ENCODE measurements at places on chromosomes 6 and 20. TPM values are rescaled to one million over a fixed set of nuclear protein-coding genes. Genes with fewer than 3 reads are reported as not detected.

DNA sequence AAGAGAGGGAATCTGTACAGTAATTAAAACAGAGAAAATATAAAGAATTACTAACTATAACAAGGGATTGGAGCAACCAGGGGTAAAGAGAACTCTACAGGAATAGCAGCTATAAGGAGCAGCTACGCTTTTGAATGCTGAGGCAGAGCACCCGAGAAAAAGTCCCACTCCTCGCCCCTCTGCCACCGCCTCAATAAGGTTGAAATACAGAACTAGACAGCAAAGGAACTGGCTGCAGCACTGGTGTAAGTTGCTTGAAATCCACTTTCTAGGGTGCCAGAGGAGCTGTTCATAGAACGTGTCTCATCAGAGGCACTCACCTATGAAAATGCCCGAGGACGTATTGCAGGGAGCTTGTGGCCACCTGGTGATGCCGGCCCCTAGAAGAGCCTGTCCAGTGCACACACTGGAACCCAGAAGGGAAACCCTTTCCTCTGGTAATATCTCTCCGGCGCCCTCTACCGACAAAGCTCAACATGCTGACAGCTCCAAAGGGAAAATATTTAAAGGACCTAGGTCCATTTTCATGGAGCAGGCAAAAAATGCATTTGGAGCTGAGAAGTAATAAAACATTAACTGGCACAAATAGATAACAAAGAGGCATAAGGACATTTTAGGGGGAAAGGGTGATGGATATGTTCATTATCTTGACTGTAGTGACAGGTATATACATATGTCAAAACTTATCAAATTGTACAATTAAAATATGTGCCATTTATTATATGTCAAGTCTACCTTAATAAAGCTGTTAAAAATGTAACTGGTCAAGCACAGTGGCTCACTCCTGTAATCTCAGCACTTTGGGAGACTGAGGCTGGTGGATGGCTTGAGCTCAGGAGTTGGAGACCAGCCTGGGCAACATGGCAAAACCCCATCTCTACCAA lies 137.4 kb upstream of the HDAC2 start:
- no peaks in the 10 kb centered on the region for H3K27me3 ChIP-seq
- no peaks in the 10 kb centered on the region for H3K36me3 ChIP-seq
- H3K4me1 ChIP-seq: no peaks in the 10 kb centered on the region
- H3K27ac ChIP-seq: no peak overlapping the region

DNA sequence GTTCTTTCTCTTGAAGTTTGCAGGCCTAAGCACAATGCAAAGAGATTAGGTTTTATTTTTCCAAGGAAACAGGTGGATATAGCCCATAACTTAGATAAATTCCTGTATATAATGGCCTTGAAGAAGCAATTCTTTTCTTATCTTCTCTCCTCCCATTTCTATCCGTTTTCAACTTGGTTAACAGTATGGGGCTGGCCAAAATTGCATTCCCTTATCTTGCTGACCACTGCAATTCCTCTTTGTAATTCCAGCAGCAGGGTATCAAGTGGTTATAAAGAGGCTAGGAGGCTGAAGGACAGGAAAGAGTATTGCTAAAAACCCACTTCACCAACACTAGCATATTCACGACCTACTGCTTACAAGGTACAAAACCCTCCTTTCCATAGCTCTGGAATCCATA lies 643.5 kb upstream of the ID4 start:
- no peaks in the 10 kb centered on the region for H3K27me3 ChIP-seq
- no peak overlapping the region for H3K27ac ChIP-seq
- DNase-seq: no peak
- no peaks in the 10 kb centered on the region for H3K4me1 ChIP-seq
- H3K36me3 ChIP-seq: no peaks in the 10 kb centered on the region

DNA sequence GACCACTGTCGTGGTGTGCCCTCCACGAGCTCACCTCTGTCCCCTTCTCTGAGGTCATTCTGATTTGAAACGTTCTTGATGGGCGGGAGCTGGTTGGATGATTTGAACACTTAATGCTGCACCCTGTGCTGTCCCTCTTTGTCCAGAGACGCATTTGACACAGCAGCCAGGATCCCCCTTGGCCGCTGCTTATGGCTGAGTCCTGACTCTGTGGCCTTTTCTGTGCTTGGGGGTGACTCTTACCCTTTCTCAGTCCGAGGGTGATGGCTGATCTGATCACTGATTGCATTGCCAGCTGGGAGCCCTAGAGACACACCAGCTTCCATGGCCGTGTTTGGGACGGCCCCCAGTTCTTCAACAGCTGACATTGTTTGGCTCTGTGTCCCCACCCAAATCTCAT lies 43.5 kb upstream of the FRMD1 start:
- H3K4me3 ChIP-seq: no peak overlapping the region
- no peaks in the 10 kb centered on the region for H3K4me1 ChIP-seq
- no peak for DNase-seq
- no peaks in the 10 kb centered on the region for H3K36me3 ChIP-seq

The ZNF451 gene
- 45.5 TPM for total RNA-seq

The FKBP1A gene
- 193 TPM for total RNA-seq

- no peaks in the 10 kb centered on the region for H3K36me3 ChIP-seq
- peaks cover 88% of the 10 kb centered on the region for H3K4me1 ChIP-seq
- no peak for DNase-seq
- H3K27ac ChIP-seq: peak overlapping the region; percentile 72
- no peak overlapping the region for H3K4me3 ChIP-seq
These were observed 10.5 kb downstream of the NT5E start for GRCh38 chr6:85460154-85460920.

The RRP36 gene
- total RNA-seq: 63.2 TPM

GRCh38 chr20:51700809-51701285 lies 67.3 kb downstream of the ATP9A start:
- H3K27ac ChIP-seq: no peak overlapping the region
- no peaks in the 10 kb centered on the region for H3K36me3 ChIP-seq
- peaks cover 22% of the 10 kb centered on the region for H3K4me1 ChIP-seq
- no peak overlapping the region for H3K4me3 ChIP-seq
- no peaks in the 10 kb centered on the region for H3K27me3 ChIP-seq
- no peak for DNase-seq

DNA sequence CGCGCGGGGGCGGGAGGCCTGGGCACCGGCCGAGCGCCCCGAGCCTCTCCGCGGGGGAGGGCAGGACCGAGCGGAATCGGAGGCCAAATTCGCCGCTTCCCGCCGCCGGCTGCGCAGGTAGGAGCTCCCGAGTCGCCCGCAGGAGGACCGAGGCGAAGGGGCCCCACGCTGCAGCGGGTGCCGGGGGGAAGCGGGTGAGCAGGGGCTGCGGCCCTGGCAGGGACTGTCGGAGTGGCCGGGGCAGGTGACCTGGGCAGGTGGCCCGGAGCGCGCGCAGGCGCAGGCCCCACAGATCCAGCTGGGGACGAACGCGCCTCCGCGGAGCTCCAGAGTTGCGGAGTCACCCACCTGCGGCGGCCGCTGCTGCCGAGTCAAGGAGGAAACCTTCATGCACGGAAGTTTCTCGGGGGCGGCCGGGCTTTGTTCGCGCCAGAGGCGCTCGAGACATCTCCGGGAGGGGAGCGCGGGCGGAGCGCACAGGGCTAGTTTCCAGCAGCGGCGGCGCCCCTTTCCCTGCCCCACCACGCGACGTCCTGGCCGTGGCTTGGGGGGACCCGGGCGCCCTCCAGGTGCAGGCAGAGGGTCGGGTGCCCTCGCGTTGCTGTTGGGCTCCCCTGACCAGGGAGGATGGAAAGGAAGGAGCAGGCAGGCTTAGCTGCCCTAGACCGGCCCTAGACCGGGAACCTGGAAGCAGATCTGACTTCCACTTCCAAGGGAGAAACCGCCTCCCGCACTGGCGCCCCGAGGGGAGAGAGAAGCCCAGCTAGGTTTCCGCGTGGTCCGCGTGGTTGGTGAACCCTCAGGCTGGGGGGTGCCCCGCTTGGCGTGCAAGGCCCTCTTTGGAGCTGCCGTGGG lies 590 bp downstream of the SLCO4A1 start:
- H3K4me3 ChIP-seq: no peak overlapping the region
- peaks cover 44% of the 10 kb centered on the region for H3K27me3 ChIP-seq
- H3K27ac ChIP-seq: no peak overlapping the region
- no peaks in the 10 kb centered on the region for H3K4me1 ChIP-seq
- no peak for DNase-seq
- H3K36me3 ChIP-seq: no peaks in the 10 kb centered on the region

DNA sequence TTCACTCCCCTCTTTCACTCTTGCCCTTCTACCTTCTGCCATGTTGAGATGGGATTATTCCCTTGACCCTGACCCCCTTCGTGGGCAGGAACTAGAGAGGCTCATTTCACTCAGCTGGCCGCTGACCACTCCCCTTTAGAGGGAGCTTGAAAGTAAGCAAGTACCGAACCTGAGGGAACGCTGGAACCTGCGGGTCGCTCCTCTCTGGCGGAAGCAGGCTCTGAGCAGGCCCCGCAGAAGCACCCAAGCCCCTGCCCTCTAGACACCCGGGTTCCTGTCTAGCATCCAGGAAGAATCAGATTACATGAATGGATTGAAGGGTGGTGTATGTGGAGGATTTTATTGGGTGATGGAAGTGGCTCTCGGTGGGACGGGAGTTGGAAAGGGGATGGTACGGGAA lies 11.9 kb upstream of the MYCT1 start:
- no peaks in the 10 kb centered on the region for H3K36me3 ChIP-seq
- no peak overlapping the region for H3K27ac ChIP-seq
- no peaks in the 10 kb centered on the region for H3K4me1 ChIP-seq
- peaks cover 16% of the 10 kb centered on the region for H3K27me3 ChIP-seq

The LST1 gene
- not detected for total RNA-seq

DNA sequence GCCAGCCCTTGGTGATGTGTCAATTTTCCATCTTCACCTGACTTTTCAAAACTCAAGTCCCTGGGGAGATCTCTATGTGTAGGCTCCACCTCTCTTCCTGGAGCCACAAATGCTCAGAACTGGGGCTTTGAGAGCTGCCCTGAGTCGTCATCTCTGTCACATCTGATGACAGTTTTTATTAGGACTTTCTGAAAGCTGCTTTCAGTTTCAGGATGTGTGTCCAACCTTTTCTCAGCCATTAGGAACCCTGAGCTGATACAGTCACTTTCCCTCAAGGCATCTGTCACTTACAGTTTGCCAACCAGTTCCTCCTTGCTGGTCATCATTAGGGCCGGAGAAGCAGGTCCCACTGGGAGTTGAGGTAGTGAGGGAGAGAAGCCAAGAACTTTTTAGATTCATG lies 365.9 kb upstream of the CHD6 start:
- H3K36me3 ChIP-seq: no peaks in the 10 kb centered on the region
- H3K27ac ChIP-seq: no peak overlapping the region
- no peaks in the 10 kb centered on the region for H3K27me3 ChIP-seq
- no peak for DNase-seq

GRCh38 chr6:10323018-10323417 lies 91.9 kb downstream of the TFAP2A start:
- no peak overlapping the region for H3K4me3 ChIP-seq
- no peaks in the 10 kb centered on the region for H3K27me3 ChIP-seq
- H3K27ac ChIP-seq: no peak overlapping the region

- no peaks in the 10 kb centered on the region for H3K36me3 ChIP-seq
- no peak overlapping the region for H3K27ac ChIP-seq
- no peaks in the 10 kb centered on the region for H3K27me3 ChIP-seq
These were observed 120.0 kb upstream of the RREB1 start for GRCh38 chr6:6987749-6988148.

The ALDH8A1 gene
- total RNA-seq: 0.40 TPM

The RBBP8NL gene
- not detected for total RNA-seq

GRCh38 chr6:89716532-89716931 lies 78.0 kb upstream of the LYRM2 start:
- H3K36me3 ChIP-seq: peaks cover 36% of the 10 kb centered on the region
- DNase-seq: no peak
- H3K4me3 ChIP-seq: no peak overlapping the region
- no peaks in the 10 kb centered on the region for H3K4me1 ChIP-seq
- no peak overlapping the region for H3K27ac ChIP-seq
- H3K27me3 ChIP-seq: no peaks in the 10 kb centered on the region

DNA sequence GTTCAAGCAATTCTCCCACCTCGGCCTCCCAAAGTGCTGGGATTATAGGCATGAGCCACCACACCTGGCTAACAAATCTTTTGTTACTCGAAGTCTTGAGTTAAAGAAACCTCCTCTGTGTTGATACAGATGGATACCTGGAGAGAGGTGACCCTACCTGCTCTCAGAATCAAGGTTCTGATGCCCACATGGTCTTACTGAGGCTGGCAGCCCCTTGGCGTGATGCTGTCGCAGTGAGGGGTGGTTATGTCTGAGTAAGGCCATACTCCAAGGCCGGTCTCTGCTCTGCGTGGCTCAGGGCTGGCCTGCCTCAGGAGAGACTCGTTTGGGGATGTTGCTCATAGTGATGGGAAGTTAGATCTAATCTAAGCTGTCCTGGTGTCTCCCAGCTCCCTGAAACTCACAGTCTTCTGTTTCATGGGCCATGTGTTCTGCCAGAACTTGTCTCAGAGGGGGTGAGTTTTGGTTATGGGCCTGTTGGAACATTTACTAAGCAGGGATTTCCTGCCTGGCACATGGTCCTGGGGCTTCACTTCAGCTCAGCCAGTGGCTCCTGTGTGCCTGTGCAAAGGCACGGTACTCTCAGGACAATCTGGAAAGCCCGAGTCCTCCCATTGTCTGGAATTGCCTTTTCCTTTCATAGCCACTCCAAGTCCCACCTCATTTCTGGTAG lies 17.5 kb upstream of the TRAF3IP2 start:
- DNase-seq: no peak
- peaks cover 37% of the 10 kb centered on the region for H3K4me1 ChIP-seq
- no peaks in the 10 kb centered on the region for H3K36me3 ChIP-seq
- H3K4me3 ChIP-seq: no peak overlapping the region
- H3K27ac ChIP-seq: no peak overlapping the region

- no peak overlapping the region for H3K4me3 ChIP-seq
- H3K36me3 ChIP-seq: no peaks in the 10 kb centered on the region
- H3K27me3 ChIP-seq: no peaks in the 10 kb centered on the region
- DNase-seq: no peak
- H3K27ac ChIP-seq: no peak overlapping the region
These were observed 208.6 kb upstream of the HDDC2 start for GRCh38 chr6:125510405-125510804.

The CDH22 gene
- not detected for total RNA-seq

The SSTR4 gene
- total RNA-seq: not detected

The SLC35F1 gene
- not detected for total RNA-seq

The PHACTR1 gene
- 2.5 TPM for total RNA-seq

GRCh38 chr6:170291271-170292110 lies 613 bp upstream of the DLL1 start:
- H3K27me3 ChIP-seq: peaks cover 55% of the 10 kb centered on the region
- no peaks in the 10 kb centered on the region for H3K36me3 ChIP-seq
- H3K27ac ChIP-seq: no peak overlapping the region
- peak overlapping the region; percentile 64 for H3K4me3 ChIP-seq
- peaks cover 46% of the 10 kb centered on the region for H3K4me1 ChIP-seq

DNA sequence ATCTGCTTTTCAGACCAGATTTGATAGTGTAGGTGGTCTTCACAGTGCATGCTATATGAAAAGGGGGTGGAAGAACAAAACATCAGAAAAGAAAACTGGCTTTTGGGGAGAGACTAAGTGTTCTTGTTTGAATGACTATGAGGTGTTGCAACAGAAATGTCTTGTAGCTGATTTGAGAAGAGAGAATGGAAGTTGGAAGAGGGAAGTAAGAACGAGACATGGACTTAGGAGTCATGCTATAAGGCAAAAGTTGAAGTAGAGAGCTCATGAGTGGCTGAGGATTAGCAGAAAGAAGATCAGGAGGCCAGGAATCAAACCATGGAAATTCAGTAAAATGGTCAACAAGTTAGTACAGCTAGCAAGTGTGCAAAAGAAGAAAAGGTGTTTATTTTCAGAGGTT lies 32.1 kb downstream of the FNDC1 start:
- no peak overlapping the region for H3K27ac ChIP-seq
- H3K36me3 ChIP-seq: no peaks in the 10 kb centered on the region
- no peak overlapping the region for H3K4me3 ChIP-seq

Measured in chondrocyte (in vitro differentiated cells).